ENCODE measurements at places on chromosomes 12 and 14. TPM values are rescaled to one million over a fixed set of nuclear protein-coding genes. Genes with fewer than 3 reads are reported as not detected.

DNA sequence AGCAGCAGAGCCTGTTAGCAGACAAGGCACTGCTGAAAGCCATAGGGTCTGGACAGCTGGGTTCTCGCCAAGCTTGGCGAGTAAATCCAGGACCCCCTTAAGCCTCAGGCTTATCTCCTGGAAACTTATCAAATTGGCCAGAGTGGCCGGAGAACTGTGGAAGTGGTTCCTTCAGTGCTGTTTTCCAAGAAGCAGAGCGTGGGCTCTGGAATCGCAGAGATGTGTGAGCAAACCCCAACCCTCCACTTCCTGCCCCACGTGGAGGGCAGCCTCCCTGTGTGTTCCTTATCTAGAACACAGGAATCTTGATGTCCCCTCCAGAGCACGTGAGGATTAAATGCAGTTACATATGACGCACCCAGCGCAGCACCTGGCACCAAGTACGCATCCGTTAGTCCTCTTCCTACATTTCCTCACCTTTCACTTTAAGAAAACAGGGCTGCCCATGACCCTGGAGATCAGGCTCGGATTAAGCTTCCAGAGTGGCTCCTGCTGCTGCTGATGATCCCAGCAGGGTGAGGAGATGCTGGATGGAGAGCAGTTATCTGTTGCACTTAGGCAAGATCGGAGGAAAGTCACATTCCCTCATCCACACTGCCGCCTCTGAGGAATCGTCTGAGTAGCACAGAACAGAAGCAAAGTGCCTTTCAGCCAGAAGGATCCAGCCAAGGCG, 35.0 kb downstream of the MMAB start:
- peaks cover 3% of the 10 kb centered on the region for H3K36me3 ChIP-seq
- no peak for DNase-seq

DNA sequence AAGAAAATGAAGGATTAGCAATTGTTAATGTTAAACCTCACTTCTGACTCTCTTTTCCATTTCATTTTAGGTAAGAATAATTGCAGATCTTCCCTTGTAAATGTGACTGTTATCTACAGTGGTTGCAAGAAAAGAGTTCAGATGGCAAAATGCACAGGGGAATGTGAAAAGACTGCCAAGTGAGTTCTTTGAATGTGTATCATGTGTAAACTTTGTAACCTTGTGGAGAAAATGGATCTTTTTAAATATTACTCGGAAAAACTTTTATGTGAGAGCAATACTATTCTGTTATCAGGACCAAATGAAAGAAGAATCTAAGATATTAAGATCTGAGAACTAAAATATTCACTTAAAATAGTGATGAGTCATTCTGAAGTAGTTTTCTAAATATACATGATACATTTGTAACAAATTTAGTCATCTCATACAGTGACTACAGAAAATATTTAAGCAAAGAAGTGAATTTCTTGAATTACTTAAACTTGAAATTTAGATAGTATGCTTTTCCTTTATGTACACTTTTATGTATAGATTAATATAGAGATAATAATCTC, 122.5 kb upstream of the CNTN1 start:
- H3K27me3 ChIP-seq: no peaks in the 10 kb centered on the region
- H3K4me3 ChIP-seq: no peak overlapping the region
- no peak for DNase-seq
- no peaks in the 10 kb centered on the region for H3K36me3 ChIP-seq
- no peak overlapping the region for H3K27ac ChIP-seq
- no peaks in the 10 kb centered on the region for H3K4me1 ChIP-seq

DNA sequence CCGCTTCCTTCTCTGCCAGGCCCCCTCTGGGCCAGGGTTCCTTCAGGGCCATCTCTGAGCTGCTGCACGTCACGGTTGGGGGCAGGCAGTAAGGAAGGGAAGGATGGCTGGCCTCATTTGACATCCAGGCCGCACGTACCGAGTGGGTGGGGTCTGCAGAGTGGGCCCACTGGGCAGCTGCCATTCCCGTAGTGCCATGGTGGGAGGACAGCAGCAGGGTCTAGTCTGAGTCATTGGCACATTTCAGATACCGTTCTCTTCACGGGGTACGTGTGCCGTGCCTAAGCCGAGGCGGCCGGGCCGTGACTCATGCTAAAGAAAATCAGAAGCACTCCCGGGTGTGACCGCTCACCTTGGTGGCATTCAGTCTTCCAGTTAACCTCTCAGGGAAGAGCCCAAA, 43.9 kb downstream of the IL31 start:
- H3K4me3 ChIP-seq: no peak overlapping the region
- no peaks in the 10 kb centered on the region for H3K27me3 ChIP-seq
- H3K36me3 ChIP-seq: peaks cover 8% of the 10 kb centered on the region
- no peak for DNase-seq

DPPA3 gene
- not detected for total RNA-seq

- DNase-seq: no peak
- H3K36me3 ChIP-seq: no peaks in the 10 kb centered on the region
- H3K4me3 ChIP-seq: no peak overlapping the region
- H3K4me1 ChIP-seq: no peaks in the 10 kb centered on the region
- H3K27me3 ChIP-seq: peaks cover 3% of the 10 kb centered on the region
Observed at GRCh38 chr14:34053666-34054065, 102.8 kb upstream of the EGLN3 start.
